Stromal cell of bone marrow (primary cell): ENCODE measurements at places on chromosomes 5 and 9.

DNA sequence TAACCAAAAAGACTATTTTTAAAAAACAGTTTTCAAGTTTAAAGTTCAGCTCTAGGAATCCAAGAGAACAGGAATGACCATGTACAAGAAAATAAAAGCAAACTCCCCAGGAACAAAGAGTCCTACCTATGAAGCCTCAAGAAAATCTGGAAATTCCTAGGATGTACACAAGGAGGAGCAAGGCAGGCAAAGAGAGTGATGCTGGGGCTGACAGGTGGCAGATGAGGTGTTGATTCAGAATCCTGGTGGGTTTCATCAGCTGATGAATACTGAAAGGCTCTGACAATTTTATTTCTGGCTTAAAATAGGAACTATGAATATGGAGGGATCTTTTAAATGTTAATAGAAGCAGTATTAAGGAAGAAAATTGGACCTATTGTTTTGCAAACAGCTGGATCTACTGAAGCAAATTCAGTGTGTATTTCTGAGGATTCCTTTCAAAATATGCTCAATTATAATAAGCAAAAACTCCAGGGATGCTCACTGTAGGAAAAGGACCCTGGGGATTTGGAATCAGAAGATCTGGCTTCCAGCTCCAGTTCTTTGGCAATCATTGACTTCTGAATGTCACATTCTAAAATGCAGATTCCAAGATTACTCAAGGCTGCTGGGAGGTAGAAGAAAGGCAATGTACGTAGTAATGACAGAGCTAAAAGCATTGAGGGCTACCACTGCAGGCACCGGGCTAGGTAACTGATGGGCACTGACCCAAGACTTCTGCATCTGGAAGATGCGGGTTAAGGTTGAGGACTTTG, 28.0 kb upstream of the SH3RF2 start:
- DNase-seq: no peak

DNA sequence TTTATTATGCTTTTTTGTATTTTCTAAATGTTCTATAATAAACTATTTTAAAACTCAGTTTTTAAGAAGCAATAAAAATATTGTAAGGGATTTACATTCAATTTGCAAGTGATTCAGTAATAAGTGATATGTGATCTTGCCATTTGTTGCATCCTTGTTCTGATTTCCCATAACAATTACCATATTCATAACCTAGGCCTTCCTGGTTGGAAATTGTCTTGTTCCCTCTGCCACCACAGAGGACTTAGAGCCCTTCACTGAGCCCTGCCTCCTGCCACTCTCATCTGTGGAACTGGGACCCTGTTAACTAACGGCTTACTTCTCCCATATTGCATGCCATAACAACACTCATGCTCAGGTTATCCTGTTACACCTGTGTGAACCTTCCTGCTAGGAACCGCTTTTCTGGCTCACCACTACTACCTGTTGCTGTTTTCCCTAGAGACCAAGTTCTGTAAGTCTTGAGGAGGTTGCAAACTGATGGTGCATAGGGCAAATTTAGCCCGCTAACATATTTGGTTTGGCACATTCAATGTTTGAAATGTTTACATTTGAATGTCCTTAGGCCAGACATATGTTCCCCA, 32.9 kb upstream of the DTWD2 start:
- no peak for DNase-seq

- peak; percentile 72 for DNase-seq
Observed at GRCh38 chr9:107638521-107639310, 149.1 kb upstream of the KLF4 start.

DNA sequence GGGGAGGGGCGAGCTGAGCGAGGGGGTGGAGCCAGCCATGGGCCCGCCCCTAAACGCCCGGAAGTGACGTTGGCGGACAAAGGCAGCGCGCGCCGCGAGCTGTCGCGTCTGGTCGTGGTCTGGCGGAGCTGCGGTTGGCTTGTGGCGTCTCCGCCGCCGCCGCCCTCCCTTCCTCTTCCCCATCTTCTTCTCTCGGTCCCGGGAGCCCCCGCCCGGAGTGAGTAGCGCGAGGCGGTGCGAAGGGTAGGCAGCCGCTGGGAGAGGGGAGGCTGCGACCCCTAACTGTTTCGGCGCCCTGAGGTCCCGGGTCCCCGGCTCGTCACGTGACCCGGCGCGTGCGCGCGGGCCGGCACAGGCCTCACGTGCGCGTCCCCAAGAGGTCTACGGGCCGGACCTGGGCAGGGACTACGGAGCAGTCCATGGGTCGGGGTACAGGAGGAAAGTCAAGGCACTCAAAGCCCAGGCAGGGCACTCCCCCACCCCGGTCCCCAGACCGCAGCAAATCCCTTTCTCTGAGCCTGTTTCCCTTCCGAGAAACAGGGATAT, at the start of gene NTMT1:
TSS of gene NTMT1 (plus strand) at position 85 of the 546 bp plus-strand sequence. CDS start 6,541 bp downstream, outside the sequence.
- DNase-seq: no peak

DNA sequence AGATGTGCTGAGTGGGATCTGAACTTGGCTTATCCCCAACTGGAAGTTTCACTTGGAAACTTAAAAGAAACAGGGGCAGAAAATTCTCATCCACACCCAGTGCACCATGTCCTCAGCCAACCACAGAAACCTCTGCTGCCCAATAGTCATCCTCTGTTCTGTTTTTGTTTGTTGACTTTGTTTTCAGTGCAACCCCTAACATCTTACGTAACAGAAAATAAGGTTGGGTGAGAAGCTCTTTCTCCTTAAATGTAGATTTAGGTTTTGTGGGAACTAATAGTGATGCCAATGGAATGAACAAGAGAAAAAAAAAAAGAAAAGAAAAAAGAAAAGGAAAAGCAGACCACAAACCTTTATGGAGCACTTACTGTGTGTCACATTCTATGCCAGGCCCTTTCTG, 262.8 kb downstream of the PAPPA start:
- DNase-seq: no peak
